ENCODE measurements at places on chromosomes 3 and 15.

DNA sequence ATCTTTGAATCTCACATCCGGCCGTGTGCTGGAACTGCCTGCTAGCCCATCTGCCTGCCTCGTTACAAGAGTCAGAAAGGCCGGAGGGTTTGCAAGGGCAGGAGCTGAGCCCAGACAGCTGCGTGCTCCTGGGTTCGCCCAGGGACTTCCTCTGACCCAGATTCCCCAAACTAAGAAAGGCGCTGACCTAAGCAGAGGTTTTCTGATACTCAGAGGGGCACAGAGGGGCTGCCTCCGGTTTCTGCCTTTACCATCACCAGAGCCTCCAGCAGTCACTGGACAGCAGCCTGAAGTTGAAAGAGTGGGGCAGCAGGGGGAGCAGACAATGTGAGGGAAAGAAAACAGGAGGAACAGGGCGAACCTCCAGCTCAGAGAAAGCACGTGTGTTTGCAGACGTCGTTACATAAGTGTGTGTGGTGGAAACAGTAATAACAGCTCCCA is 33.4 kb upstream of the RAD18 start:
- DNase-seq, result no peak

DNA sequence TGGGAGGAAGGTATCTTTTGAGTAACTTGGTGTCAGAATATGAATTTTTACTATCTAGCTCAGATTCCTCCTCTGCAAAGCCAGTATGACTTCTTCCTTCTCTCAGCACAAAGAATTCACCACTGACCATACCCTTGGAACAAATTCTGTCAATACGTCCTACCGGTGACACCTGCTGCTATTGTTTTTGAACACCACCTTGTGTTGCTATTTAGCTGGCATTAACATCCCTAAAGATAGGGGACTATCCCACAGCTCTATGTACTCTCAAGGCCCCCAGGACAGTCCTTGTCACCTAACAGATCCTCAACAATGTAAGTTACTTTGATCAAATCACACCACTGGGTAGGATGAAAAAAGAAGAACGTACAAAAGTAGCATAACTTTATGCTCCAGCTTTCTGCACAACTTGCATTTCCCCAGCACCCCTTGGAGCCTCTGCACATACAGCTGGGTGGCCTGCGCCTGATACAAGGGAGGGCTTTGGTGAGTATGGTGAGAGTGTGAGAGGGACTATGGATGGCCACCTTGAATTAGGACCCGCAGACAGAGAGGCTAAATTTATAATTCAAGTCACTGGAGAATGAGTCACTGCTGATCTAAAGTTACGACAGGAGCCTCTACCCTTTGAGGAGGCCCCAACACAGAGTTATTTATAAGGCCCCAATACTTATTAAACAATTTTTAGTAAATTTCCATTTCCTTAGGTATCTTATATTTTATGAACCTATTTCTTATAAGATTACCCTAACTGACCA is 2.3 kb upstream of the COLQ start:
- no peak for DNase-seq

GRCh38 chr3:150778793-150779401 is 15.9 kb upstream of the SIAH2 start:
- no peak for DNase-seq

- no peak for DNase-seq
Measured at GRCh38 chr3:186492385-186492984, 51.7 kb downstream of the CRYGS start.

DNA sequence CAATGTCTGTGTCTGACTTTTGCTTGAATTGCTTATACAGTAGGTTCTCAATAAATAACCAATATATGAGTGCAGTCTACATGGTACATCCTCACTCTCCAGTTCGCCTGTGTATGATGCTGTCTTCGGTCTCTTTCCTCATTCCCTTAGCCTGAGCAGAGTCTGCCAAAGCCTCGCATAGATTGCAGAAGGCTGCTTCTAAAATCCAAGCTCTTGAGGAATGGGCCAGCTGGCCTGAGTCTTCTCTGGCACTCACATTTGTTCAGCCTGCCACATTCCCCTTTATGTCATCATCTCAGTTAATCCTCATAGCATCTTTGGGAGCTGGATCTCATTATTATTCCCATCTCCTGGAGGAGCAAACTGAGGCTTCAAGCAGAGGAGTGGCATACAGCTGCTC is 27.2 kb upstream of the ADAMTS7 start:
- no peak for DNase-seq

All from stimulated activated CD4-positive, alpha-beta T cell treated with anti-CD3 and anti-CD28 coated beads, TNF-alpha, amount 100 ng/mL, for 1 hour (primary cell).